ENCODE measurements at places on chromosomes 3 and 15. TPM values are rescaled to one million over a fixed set of nuclear protein-coding genes. Genes with fewer than 3 reads are reported as not detected.

DNA sequence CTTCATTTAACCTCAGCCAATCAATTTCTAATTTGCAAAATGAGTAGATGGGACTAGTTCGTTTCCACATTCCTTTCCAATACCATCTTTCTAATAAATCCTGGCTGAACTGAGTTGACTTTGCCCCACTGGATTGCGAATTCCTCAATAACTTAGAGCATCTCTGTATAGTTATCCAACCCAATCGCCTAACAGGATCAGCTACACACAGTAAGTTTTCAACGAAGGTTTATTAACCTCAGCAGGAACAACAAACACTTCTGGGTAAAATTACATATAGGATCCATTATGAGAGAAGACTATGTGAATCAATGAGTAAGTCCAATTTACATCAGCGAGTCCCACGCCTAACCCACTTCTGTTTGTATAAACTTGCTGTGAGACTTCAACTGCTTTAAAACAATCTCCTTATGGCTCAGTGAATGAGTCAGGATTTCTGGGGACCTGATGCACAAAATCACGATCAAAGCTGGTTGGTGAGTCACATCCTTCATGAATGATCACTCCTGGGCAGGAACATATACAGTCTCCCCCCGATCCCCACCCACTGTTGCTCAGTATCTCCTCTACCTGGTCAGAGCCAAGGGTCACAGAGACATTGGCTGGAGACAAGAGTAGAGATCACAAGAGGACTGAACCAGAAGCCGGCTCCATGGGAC is 142.8 kb downstream of the EDEM1 start:
- peak; percentile 97 for DNase-seq

DNA sequence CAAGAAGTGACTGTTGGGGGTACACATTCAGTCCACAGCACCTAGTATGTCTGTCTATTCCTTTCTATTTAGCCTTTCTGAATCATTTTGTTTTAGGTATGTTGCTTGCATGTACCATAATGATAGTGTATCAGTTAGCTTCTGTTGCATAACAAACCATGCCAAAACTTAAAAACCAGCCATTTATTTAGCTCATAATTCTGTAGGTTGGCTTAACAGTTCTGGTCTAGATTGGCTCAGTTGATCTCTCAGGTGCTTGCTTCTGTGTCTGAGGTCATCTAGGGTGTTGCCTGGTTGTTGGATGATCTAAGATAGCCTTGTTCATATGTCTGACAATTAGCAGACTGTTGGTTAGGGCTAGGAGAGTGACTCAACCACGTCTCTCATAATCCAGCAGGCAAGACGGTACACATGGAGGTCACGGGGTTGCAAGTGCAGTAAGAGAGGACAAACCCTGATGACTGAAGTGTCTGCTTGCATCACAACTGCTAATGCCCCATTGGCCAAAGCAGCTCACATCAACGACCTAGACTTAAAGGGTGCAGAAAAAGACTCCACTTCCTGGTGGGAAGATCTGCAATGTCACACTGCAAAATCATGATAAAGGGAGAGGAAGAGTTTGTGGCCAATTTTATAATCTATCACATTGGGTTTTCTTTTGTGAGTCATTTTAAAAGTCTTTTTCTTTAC is 6.8 kb upstream of the PDCD6IP start:
- DNase-seq: peak; percentile 100

- DNase-seq: no peak
These were observed 41.2 kb downstream of the TIMP4 start for GRCh38 chr3:12117473-12117872.

- DNase-seq: no peak
These were observed 1.4 kb upstream of the CHRNA7 start for GRCh38 chr15:32028921-32029320.

GRCh38 chr3:37753428-37753827 is 108.3 kb upstream of the CTDSPL start:
- peak; percentile 60 for DNase-seq

- DNase-seq: no peak
These were observed 1050.7 kb downstream of the OTOL1 start for GRCh38 chr3:162547321-162547720.

DNA sequence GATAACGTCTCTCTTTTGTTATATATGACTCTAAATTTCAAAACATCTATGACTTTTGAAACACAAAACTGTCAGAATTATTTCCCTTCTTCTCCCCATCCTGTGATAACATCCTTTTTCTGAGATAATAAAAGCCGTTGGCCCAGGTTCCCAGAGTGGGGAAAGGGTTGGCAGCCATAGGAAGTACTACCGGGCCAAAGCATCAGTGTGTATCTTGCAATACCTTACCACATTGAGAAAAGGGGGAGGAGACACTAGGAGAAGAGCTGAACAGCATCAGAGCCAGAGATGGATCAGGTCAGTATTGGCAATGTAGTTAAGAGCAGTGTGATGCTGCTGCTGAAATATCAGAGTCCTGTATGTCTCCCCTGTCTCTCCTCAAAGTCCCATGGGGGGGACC is 210.0 kb upstream of the PROK2 start:
- no peak for DNase-seq

- peak; percentile 56 for DNase-seq
These were observed 231.5 kb upstream of the FEZF2 start for GRCh38 chr3:62604751-62605351.

DNA sequence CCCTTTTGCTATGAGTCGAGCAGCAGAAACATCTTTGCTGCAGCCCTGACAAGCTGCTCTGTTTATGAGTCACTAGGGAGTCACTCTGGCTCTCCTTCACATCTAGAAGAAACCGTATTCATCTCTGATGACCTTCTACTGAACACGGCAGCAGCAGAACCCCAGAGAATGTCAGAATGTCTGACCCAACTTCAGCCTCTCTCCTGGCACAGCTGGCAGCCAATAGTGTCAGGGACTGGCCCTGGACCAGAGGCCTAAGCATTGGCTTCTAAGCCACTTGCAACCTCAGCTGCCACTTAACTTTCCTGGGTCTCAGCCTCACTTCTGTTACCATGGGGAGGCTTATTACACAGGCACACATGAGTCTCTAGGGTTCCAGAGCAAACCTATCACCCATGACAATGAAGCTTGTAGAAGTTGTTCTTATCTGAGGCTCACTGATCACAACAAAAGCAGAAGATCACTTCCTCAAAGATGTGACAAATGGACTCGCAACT is 184.1 kb upstream of the TLE3 start:
- peak; percentile 52 for DNase-seq

DNA sequence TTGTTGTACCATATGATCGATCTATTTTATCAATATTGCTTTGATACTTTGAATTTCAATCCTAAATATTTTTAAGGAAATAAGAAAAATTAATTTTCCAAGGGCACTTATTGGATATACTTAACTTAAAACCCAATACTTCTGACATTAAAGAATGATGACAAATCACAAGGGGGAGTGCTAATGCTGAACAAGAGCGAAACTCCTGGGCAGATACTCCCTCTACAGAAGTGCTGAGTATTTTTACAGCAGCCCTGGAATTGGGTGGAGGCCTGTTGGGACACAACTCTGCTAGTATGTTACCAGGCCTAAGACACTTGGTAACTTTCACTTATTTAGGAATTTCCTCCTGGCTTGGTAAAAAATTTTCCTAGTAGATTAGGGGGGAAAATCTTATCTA is 46.2 kb downstream of the DENND6A start:
- DNase-seq: peak; percentile 79

DNA sequence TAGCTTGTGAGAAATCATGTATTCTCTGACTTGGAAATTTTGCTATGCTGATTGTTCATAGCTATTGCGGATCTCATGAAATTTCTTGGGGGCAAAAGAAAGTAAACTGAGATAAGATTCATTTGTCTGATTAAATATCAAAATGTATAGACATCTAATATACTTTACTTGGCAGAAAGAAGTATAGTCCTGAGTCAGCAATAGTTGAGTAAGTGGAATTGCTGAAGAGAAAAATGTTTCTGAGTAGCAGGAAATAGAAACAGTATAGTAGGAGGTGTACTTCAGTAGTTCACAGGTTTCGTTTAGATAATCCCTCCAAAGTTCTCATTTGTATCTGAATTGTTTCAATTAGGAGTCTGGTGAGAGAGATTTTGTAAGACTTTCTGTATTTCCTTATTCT is 705.9 kb downstream of the MCTP2 start:
- no peak for DNase-seq

- peak; percentile 29 for DNase-seq
These were observed 341.0 kb upstream of the RASGRP1 start for GRCh38 chr15:38905632-38906031.

DNA sequence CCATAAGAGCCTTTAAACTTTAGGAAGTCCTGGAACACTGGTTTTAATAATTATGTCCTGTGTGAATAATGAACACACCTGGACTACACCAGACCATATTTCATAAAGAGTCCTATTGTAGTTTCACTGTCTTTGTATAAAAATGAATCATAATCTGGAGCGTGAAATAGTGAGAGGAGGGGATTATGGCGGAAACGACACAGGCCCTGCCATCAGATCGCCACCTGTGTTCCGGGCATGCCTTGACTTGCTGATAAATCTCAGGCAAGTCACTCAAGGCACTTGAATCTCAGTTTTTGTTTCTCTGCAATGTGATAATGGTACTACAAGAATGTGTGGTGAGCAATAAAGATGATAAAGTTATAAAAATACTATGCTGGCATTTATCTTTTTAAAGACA is 995.5 kb downstream of the MCTP2 start:
- DNase-seq: peak; percentile 91

- DNase-seq: no peak
These were observed 88.6 kb downstream of the P3H2 start for GRCh38 chr3:190031887-190032752.

DNA sequence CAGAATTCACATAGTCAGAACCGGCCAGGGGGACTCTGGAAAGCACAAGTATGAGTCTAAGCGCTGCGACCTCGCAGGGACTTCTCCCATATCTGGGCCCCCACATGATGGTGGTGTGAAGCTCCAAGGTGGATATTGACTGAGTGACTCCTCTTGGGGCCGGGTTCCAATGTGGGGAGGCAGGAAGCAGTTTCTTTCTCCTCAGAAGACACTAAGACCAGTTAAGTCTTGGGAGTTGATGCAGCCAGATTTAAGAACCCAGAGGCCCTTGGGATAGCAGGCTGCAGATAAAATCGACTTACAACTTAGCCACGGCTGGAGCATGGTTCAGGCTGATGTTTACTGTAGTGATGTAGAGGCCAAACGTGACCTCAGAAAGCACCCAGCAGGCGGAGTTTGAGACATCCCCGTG is 55.4 kb upstream of the KLF13 start:
- no peak for DNase-seq

DNA sequence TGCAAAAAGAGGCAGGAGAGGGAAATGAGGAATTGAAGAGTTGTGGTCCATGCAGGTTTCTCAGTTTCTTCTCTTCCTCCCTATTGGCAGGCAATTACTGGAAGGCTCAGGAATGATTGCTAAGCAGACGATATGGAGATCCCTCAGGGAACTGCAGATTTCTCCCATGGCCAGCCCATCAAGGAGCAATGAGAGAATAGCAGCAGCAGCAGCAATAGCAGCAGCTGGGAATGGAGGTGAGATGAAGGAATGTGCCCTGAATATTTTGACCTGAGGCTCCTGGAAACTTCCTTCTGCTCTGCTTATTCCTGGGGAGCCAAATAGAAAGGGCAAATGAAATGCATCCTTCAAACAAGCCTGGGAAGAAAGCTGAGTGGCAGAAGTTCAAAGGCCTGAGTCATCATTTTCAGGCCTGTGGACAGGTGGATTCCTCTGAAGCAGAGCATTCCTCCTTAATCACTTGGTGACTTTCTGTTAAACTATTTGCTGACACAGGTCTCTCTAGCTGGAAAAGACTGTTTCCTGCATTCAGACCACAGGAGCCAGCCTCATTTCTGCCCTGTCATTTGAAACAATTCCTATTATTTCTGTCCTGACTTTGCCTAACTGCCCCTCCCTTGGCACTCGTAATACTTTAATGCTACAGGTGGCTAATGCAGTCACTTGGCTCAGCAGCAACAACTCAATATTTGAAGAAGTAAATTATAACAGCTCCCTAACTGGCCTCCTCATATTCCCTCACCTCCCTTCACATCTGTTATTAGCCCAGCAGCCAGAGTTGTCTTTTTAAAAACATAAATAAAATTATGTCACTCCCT is 146.9 kb upstream of the GADL1 start:
- DNase-seq: peak; percentile 95

GRCh38 chr3:45125550-45126026 is 20.6 kb downstream of the CDCP1 start:
- DNase-seq: peak; percentile 62

- peak; percentile 19 for DNase-seq
These were observed 43.2 kb upstream of the RAB6B start for GRCh38 chr3:133938770-133939462.

DNA sequence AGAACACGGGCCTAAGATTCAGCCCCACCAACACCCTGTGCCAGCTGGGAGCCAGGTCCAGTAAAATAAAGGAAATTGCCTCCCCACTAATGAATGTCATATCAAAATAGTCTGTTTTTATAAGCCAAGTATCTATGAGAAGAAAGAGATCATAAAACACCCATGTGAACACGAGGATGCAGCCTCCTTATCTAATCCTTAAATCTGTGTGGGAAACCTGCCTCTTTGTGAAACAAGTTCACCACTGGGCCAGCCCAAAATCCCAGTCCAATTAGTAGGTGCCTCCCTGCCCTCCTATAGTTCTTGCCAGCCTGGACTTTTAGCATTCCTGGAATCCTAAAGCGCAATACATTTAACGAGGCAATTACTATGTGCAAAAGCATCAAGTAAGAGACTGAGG is 42.0 kb downstream of the SCAPER start:
- no peak for DNase-seq

DNA sequence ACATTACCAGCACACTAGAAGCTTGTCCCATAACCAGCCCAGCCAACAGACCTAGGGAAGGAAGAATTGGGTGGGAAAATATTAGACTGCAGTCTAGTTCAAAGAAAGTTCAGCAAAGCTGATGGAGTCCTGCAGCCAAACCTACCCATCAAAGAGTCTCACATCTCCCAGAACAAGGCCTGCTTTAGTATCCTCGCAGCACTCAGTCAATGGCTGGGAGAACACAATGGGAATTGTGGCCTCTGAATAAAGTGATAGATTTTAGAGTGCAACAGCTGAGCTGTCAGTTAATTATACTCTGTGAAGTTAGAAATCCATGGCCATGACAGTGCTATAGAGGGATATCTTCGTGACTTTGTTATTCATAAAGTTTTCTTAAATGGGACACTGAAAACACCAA is 207.2 kb upstream of the NAALADL2 start:
- DNase-seq: no peak

- no peak for DNase-seq
These were observed 31.7 kb upstream of the ATG7 start for GRCh38 chr3:11240496-11240895.

Gene PLAAT1
- 1.6 TPM for total RNA-seq

Gene BSN
- total RNA-seq: under 0.01 TPM

Gene PROS1
- 4.2 TPM for total RNA-seq

Gene SLC22A14
- total RNA-seq: 0.64 TPM

Gene STXBP5L
- not detected for total RNA-seq

Gene SLC9A9
- total RNA-seq: 1.4 TPM

Gene SERPINI2
- not detected for total RNA-seq

Gene CYP19A1
- total RNA-seq: not detected

Gene FAM227B
- total RNA-seq: 2.1 TPM

Gene RTP1
- total RNA-seq: not detected

Gene UBA3
- total RNA-seq: 58.2 TPM
